Mammary microvascular endothelial cell (primary cell): ENCODE measurements at places on chromosomes 12 and 14. TPM values are rescaled to one million over a fixed set of nuclear protein-coding genes. Genes with fewer than 3 reads are reported as not detected.

AKAP3 gene
- total RNA-seq, result 1.3 and 1.6 TPM in 2 replicates

POTEM gene
- total RNA-seq, result not detected in 2 replicates

HOXC11 gene
- not detected in 2 replicates for total RNA-seq

MFAP5 gene
- total RNA-seq, result not detected in 2 replicates

C12orf50 gene
- total RNA-seq, result not detected in 2 replicates

GALNT16 gene
- total RNA-seq, result 0.34 and 0.87 TPM in 2 replicates

KLRK1 gene
- not detected in 2 replicates for total RNA-seq

KCNMB4 gene
- total RNA-seq, result under 0.01 and 0.05 TPM in 2 replicates

GPX2 gene
- total RNA-seq, result not detected in 2 replicates

ADAM20 gene
- total RNA-seq, result not detected in 2 replicates

TAS2R9 gene
- total RNA-seq, result not detected in 2 replicates

C14orf39 gene
- total RNA-seq, result not detected in 2 replicates

IAPP gene
- total RNA-seq, result not detected in 2 replicates

CAPZA3 gene
- total RNA-seq, result not detected in 2 replicates

TAS2R19 gene
- 0.39 and 0.53 TPM in 2 replicates for total RNA-seq

TC2N gene
- total RNA-seq, result 1.0 and 1.1 TPM in 2 replicates

USP5 gene
- 80.9 and 87.7 TPM in 2 replicates for total RNA-seq

KRT71 gene
- under 0.01 TPM in 1 of 2 replicates, not detected in the other for total RNA-seq

TEX22 gene
- total RNA-seq, result not detected in 2 replicates

PIK3C2G gene
- total RNA-seq, result under 0.01 and 0.25 TPM in 2 replicates

REP15 gene
- total RNA-seq, result 2.1 and 4.7 TPM in 2 replicates

AJUBA gene
- 44.1 and 45.2 TPM in 2 replicates for total RNA-seq

RAD51B gene
- total RNA-seq, result 8.1 and 9.1 TPM in 2 replicates

CIDEB gene
- 14.5 and 19.0 TPM in 2 replicates for total RNA-seq

RNF212B gene
- not detected in 2 replicates for total RNA-seq

KRT86 gene
- total RNA-seq, result 0.10 TPM in 1 of 2 replicates, not detected in the other

C12orf60 gene
- total RNA-seq, result 0.74 and 1.1 TPM in 2 replicates

DPPA3 gene
- total RNA-seq, result not detected in 2 replicates

KRT6B gene
- total RNA-seq, result not detected in 2 replicates

SOAT2 gene
- not detected in 2 replicates for total RNA-seq

LTBR gene
- 124 and 135 TPM in 2 replicates for total RNA-seq

TIGAR gene
- 20.4 and 23.5 TPM in 2 replicates for total RNA-seq

PELI2 gene
- 1.3 and 2.5 TPM in 2 replicates for total RNA-seq

PRPH gene
- not detected in 2 replicates for total RNA-seq
